ENCODE measurements at places on chromosomes 12 and 14.

- no peak for DNase-seq
Measured at GRCh38 chr14:96989306-96989705, 192.1 kb downstream of the VRK1 start.

DNA sequence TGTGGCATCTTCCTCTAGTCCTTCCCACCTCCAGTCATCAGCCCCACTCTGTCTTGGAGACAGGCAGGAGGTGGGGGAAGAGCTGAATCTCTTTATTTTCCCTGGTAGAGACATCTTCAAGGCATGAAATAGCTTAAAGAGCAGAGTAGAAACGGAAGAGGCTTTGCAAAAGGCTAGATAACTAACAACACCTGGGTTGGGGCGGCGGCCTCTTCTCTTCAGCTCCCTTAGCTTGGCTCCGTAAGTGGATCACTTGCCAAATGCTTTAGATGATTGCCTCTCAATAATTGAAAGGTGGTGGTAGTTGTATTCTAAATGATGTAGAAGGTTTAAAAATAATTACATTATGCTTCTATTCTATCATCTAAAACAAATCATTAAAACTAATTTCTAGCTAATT, 36.1 kb downstream of the SSPN start:
- no peak for DNase-seq

DNA sequence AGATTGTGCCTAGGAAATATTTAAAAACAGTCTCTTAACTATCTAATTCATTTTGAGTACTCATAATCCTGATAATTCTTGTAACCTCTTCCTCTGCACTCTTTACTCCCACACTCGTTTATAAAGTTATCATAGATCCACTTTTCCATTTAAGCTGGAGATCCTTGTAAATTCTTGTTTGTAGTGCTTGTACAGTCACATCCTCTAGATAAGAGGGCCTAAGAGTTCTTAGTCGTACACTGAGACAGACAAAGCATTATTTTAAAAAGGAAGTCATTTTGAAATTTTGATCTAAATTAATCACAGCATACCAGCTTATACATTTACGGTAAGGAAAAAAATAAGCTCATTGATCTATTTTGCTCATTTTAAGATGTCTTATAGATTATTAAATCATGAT, 42.5 kb downstream of the LMO3 start:
- no peak for DNase-seq

DNA sequence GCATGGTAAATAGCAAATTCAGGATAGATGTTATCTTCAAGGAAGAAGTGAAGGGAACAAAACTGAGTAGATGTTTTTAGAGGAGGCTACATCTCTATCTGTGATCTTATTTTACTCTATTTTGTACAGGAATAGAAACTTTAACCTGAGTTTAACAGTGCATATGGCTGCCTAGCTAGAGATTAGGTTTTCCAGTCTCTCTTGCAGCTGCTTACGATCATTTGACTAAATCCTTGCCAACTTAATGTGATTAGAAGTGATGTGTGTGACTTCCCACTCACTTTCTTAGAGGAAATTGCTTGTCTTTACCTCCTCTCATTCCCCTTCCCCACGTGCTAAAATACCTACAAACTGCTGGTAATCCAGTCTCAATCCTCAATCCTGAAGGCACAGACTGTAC, 26.5 kb upstream of the SLC15A5 start:
- DNase-seq, result no peak

GRCh38 chr14:104464907-104465306, 114.7 kb upstream of the C14orf180 start:
- DNase-seq, result no peak

GRCh38 chr12:105113094-105113493, 5.6 kb downstream of the WASHC4 start:
- no peak for DNase-seq

DNA sequence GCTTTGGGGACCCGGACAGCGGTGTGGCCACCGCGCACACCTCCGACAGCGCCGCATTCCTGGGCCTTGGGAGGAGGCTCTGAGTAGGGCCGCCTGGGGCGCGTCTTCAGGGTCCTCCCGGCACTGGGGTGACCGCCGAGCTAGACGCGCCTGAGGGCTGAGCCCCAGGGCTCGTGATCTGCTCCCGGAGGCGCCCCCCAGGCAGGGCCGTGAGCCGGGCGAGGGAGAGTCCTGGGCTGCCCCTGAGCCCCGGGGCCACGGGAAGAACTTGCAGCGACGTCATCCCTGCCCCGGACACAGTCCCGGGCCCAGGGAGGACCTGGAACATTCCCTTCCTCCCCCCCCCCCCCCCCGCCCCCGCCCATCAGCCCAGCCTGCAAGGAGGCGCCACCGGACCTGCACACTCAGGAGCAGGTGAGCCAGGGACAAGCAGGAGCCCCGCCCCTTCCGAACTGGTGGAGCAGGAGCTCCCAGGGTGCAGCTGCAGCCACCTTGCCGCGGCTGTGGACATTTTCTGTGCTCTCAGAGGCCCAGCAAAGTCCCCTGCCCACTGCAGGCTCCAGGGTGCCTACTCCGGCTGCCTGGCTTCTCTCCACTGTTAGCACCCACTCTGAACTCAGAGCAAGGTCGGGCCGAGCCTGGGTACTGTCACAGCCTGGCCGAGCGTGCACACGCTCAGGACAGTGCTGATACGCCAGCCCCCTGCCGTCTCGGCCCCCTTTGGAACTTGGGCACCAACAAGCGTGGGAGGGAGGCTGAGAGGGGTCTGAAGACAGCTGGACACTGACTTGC, 50.7 kb downstream of the A2M start:
- no peak for DNase-seq

- no peak for DNase-seq
Measured at GRCh38 chr14:21860172-21860571, 186.6 kb upstream of the OR4E1 start.

- no peak for DNase-seq
Measured at GRCh38 chr14:103770500-103770899, 54.9 kb downstream of the ZFYVE21 start.

DNA sequence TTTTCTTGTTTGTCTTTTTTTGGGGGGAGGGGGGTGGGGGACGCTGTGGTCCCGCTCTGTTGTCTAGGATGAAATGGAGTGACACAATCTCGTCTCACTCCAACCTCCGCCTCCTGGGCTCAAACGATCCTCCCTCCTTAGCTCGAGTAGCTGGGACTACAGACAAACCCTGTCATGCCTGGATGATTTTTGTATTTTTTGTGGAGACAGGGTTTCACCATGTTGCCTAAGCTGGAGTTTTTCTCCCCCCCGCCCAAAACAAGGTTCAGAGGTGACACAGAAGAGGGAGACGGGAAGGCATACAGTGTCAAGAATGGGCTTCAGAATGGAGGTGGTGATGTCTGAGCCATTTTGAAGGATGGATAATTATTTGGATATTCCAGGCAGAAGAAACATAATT, 116.9 kb upstream of the ATF1 start:
- DNase-seq, result no peak

- no peak for DNase-seq
Measured at GRCh38 chr12:5343711-5344110, 88.2 kb upstream of the NTF3 start.

- DNase-seq, result no peak
Measured at GRCh38 chr14:51595881-51596455, 55.7 kb upstream of the FRMD6 start.

DNA sequence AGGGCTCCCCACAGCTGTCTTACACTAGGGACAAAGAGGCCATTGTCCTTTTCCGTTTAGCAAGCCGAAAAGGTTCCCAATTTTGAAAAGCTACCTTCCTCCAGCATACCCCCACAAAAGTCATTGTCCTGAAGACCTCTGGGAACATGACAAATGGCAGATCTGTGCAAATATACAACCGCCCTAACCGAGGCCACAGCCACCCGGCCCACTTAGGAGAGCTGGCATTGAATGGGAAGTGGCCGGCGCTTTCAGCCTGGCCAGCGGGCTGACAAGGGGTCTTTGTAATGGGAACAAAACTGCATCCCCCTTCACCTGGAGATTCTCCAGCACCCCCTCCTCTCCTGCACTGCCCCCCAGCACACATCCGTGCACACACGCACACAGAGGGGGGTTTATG, 48.1 kb upstream of the VASH1 start:
- no peak for DNase-seq

GRCh38 chr14:65439117-65439516, 26.6 kb downstream of the FUT8 start:
- no peak for DNase-seq

- no peak for DNase-seq
Measured at GRCh38 chr14:85798856-85799255, 268.9 kb downstream of the FLRT2 start.

- no peak for DNase-seq
Measured at GRCh38 chr12:42887657-42888056, 298.1 kb upstream of the PRICKLE1 start.

- DNase-seq, result no peak
Measured at GRCh38 chr14:99575043-99576023, 28.7 kb downstream of the CCDC85C start.

DNA sequence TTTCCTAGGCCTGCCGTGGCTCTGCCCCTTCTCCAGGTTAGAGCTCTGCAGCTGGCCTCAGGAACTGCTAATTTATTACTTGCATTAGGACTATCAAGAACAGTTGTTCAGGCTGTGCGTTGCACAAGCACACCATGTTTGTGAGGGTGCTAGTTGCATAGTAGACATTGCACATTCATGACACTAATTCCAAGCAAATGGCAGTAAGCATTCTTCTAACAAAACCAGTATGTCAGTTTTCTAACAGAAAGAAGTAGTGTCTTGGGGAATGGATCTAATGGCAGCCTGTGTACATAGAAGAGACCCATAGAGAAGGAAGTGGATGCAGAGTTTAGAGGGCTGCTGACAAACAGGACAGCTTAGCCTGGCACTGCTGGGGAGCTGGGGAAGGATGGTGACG, 53.9 kb downstream of the ERH start:
- DNase-seq, result no peak

- no peak for DNase-seq
Measured at GRCh38 chr12:76410781-76411180, 62.6 kb upstream of the BBS10 start.

DNA sequence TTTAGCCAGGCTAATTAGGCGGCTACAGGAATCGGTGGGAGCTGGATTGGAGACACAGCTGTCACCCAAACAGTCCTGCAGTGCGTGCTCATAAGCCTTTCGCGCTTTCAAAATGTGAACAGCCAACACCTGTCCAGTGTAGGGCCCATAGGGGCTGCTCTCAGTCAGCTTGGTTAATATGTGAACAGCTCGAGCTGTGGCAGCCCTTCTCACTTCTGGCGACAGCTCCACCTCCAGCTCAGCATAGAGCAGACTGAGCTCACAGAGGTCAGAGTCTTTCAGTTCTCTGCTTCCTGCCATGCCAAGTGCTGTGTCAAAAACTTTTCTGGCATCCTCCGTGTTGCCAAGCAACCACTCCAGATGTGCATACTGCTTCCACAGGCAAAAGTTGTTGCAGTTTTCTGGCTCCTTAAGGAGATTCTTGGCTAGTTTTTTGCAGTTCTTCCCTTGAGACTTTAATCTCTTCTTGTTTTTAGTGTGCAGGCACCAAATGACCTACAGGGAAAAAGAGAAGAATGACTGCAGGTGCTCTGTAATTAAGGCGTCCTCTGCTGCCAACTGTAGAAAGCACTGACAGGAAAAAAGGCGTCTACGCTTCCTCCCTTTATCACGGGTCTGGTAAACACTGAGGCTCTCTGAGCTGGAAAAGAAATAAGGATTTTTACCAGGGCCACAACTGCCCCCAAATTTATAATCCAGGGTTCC, 32.5 kb downstream of the PSMC1 start:
- no peak for DNase-seq

DNA sequence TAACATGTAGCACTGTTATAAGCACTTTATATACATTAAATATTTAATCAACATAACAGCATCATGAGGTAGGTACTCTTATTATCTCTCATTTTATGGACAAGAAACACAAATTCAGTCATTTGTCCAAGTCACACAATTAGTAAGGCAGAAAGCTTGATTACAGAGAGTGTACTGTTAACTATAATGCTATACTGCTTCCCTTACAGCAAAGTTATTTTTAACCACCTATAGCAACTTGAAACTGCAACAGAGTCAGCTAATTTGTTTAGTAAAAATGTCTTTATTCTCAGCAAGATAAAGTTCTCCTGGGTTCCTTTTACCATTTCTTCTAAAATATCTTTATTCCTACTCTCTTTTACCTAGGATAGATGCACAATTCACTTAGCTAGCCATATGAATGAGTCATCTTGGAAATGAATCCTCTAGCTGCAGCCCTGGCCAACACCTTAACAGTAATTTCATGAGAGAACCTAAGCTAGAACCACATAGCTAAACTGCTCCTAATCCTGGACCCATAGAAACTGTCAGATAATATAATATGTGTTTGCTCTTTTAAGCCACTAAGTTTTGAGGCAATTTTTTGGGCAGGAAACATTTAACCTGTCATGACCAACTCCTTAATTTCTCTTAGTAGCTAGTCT, 90.2 kb upstream of the HECTD1 start:
- no peak for DNase-seq

GRCh38 chr12:131088701-131089530, 135.2 kb downstream of the ADGRD1 start:
- DNase-seq, result no peak

DNA sequence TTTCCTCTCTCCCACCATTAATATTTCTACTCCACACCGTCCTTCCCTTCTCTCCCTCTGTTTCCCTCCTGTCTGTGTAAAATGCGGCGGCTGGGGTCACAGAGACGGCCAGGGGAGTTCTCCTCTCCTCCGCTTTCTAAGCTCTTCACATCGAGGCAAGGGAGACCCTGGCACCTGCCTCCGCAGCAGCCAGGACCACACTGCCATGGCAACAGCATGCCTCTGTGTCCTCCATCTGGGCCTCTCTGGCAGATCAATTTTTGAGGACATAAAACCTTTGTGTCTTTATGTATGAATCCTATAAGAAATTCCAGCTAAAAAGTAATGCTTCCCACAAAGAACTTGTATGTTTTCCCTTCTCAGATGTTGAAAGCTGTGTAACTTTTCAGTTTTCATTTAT, 41.4 kb downstream of the DYRK4 start:
- DNase-seq, result no peak

DNA sequence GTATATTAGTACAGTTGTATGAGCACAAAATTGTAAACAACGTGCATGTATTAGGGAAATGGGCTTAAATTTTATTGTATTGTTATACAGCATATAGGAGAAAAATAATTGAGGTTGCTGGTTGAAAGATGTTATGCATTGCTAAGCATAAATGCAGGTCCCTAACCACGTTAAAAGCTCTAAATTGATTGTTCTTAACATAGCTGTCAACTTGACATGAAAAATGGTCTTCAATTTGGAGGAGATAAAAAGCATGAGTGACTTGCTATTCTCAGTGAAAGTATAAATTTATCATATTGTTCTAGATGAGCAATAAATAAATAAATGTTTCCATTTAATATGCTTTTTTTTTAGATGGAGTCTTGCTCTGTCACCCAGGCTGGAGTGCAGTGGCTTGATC, 506.6 kb upstream of the ATXN7L3B start:
- no peak for DNase-seq

Data from AG09309 (cell line).